Thyroid gland (tissue), 4 donors: ENCODE measurements at places on chromosomes 4 and X. TPM values are rescaled to one million over a fixed set of nuclear protein-coding genes. Genes with fewer than 3 reads are reported as not detected.

GRCh38 chr4:182139491-182139890 is 103.7 kb upstream of the TENM3 start:
- no peak for DNase-seq

GRCh38 chr4:40486534-40486933 is 143.1 kb downstream of the RBM47 start:
- DNase-seq: no peak

- DNase-seq: no peak
Measured at GRCh38 chrX:22689290-22689689, 310.5 kb upstream of the DDX53 start.

Gene DCHS2
- total RNA-seq: 0.40 TPM

- no peak for DNase-seq
Measured at GRCh38 chr4:186240848-186241491, 13.7 kb downstream of the KLKB1 start.
